ENCODE measurements at places on chromosomes 11 and 22.

GRCh38 chr11:123137431-123138224 lies 57.4 kb downstream of the CLMP start:
- DNase-seq: peak; percentile 87

GRCh38 chr11:61851113-61851899 lies 23.2 kb downstream of the FADS2 start:
- DNase-seq: no peak

DNA sequence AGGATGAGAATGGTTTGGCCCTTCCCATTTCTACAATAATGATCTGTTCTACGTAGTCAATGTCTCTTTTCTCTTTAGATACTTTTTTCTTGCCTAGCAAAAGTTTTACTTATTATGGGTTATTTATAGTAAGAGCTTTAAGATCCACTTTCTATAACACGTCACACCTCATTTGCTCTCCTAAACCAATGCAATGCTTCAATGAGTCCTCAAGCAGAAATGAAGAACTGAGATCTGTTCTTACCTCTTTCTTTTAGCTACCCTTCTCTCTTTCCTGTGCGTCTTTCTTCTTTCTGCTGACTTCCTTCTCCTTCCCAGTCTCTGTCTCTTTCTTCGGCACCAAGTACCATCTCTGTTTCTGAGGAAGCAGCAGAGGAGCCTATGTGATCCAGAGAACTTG lies 61.8 kb downstream of the SNX19 start:
- no peak for DNase-seq

DNA sequence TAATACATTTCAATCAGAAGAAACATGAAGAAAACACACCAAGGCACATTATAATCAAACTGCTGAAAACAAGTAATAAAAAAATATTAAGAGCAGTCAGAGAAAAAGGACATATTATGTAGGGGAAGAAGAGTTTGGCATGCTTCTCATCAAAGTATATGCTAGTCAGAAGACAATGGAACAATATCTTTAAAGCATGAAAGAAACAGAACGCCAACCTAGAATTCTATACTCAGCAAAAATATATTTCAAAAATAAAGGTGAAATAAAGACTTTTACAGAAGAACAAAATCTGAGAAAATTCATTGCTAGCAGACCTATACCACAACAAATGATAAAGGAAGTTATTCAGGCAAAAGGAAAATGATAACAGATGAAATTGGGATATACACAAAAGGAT lies 34.6 kb upstream of the ANO1 start:
- no peak for DNase-seq

- DNase-seq: no peak
Observed at GRCh38 chr11:114846416-114846791, 168.1 kb downstream of the NXPE2 start.

DNA sequence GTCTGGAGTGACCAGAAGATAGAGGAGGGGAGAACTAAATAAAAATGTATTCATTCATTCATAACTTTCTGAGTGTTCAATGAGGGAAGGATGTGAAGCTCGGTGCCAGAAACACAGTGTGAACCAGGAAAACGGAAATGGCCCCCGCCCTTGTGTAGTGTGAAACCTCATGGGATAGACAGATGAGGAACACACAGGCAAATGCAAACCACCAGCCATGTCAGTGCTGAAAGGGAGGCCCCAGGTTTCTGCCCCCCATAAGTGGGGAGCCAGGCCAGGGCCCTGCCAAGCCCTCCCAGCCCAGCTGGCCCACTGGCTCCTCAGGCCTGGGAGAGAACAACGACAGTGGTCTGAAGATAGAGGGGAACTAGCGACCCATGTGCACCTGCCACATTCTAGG lies 30.5 kb downstream of the LARGE1 start:
- no peak for DNase-seq

GRCh38 chr11:6232899-6233298 lies 1.5 kb downstream of the FHIP1B start:
- peak; percentile 8 for DNase-seq

DNA sequence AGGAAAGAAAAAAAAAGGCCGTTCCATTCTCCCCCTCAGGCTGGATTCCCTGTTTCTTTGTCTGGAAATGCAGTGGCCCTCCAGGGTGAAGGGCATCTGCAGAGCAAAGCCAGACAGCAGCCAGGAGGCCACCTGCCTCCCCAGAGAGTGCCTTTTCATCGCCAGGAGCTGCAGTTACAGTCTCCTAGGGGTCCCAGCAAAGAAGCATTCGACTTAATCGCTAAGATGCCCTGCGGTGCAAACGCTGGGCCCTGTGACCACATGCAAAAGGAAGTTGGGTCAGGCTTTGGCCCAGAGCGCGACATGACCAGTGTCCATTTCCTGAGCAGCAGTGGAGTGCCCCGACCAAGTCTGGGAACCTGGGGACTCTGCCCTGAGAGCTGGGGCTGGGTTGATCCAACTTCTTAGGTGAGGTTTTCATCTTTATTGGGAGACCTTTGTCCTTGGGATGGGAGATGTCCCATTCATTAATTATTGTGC lies 304.6 kb downstream of the OPCML start:
- no peak for DNase-seq

GRCh38 chr11:57161351-57161750 lies 20.4 kb upstream of the LRRC55 start:
- no peak for DNase-seq

- DNase-seq: no peak
Observed at GRCh38 chr22:45533703-45534102, 31.0 kb downstream of the FBLN1 start.

- no peak for DNase-seq
Observed at GRCh38 chr22:20885017-20885556, 26.3 kb downstream of the SNAP29 start.

- DNase-seq: peak; percentile 94
Observed at GRCh38 chr22:44449061-44449682, 48.9 kb downstream of the RTL6 start.

DNA sequence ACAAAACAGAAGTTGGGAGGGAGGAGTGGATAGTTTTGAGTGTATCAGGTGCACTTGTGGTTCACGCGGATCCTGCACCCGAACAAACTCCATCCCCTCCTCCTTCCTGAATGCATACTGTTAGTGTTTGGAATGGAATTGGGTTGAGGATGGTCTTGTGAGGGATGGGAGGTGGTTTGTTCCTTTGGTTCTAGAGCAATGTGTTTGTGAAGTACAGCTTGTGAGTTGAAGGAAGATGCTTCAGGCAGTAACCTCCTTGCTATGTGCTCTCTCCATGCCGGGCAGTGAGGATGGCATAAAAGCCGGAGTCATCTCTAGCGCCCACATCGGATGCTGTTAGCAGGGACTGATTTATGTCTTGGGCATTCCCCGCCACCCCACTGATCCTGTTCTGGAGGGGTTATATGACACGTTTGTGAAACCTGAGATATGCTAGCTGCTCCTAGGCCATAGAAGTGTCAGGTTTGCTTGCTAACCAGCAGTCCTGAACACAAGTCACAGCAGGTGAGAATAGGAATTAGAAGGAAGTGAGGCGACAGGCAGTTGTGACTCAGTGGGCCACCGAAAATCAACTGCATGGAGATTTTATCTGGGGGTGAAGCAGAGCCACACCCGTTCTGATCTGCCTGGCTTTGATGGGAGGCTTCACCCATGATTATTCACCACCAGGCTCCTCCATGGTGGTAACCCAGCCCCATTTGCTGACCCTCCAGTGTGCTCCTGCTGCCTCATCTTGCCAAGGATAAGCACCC lies 2.2 kb downstream of the BCR start:
- DNase-seq: no peak

DNA sequence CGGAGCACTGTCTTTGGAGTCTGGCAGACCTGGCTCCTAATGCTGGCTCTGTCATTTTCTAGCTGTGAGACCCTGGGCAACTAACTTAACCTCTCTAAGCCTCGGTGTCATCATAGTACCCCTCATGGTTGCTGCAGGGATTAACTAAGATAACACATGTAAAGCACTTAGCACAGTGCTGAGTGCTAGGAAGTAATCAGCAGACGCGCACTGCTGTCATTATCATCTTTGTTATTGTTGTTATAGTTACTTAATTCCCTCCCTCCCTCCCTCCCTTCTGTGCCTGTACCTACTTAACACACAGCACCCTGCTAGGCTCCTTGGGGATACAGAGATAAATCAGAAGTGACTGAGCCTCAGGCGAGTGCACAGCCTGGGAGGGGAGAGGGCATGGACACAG lies 104.7 kb upstream of the PITPNB start:
- no peak for DNase-seq

DNA sequence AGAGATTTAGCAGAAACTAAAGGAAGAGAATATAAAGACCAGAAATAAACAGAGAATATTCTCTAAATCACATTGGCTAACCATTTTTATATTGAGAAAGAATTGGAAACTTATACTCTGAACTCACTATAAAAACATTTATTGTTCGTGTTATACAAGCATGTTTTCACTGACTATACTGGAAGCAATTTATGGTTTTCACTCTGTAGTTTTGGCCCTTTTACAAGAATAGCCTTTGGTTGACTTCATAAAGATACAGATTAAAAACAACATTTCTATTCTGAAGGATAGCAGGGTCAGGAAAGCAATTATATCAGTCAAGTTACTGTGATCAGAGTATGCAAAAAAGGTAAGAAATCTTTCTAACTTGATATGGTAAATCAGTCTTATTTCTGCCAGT lies 965.7 kb upstream of the FAT3 start:
- DNase-seq: no peak

GRCh38 chr11:73956876-73957653 lies 6.2 kb downstream of the DNAJB13 start:
- DNase-seq: no peak

GRCh38 chr22:20217563-20217962 lies 50.6 kb downstream of the RTN4R start:
- DNase-seq: no peak
